SK-N-MC (cell line): ENCODE measurements at places on chromosomes 3 and 15.

DNA sequence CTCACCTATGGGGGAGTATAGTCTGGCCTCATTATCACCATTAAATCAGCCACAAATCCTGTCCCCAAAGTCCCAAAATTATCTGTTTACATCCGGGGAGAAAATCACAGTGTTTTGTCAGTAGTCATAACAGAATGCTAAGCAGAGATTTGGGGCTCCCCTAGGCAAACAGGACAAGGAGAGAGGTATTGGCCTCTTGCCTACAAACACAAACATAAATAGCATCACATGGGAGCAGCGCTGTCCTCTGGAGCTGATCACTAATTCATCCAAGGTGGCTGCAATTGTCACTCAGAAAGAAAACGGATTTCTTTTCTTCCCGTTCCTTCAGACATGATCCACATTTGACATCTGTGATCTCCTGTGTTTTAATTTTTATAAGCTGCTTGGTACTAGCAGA, 1028.1 kb downstream of the NTRK3 start:
- DNase-seq: no peak

DNA sequence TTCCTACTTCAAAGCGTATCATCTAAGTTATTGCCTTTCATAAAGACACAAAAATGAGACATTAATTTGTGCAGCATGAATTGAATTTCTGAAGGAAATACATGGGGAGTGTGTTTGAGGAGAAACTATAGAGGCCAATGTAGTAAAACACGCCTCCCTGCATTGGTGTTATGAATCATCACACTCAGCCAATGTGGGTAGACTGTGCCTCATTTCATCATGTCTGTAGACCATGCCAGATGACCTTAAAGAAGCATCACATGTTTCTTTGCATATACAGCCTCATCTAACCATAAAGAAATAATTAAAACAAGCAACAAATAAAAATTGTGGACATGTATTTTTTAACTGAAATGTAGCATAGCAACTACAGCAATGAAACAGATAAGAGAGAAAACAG, 486.0 kb upstream of the ADAMTS9 start:
- DNase-seq: no peak

DNA sequence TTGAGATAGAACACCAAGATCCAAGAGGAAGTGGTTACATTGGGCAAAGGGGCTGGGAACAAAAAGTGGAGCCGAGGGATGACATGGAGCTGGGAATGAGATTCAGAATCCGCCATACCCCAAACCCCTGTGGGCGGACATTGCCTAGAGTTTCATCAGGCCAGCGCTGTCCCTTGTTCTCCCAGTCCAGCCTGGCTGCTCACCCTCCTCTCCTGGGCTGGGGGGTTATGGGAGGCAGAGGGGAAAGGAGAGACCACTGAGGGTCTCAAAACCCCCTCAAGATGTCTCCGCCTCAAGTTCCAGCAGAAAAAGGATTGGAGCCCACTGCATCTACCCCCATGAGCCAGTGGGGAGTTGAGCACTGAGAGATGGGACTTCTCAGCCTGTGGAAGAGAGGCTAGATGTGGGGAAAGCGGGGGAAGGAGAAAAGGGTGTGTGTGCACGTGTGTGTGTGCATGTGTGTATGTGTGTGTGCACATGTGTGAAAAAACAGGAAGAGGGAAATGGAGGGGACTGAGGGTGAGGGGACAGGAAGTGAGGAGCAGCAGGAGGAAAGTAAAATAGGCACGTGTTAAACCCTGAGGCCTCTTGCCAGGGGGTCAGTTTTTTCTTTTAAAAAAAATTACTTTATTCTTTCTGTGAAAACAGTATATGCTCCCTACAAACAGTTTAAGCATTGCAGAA, 14.3 kb downstream of the GRM2 start:
- DNase-seq: no peak

- no peak for DNase-seq
Measured at GRCh38 chr3:151906751-151907150, 33.3 kb downstream of the SUCNR1 start.

- DNase-seq: no peak
Measured at GRCh38 chr15:80880086-80880485, 100.9 kb downstream of the CEMIP start.

DNA sequence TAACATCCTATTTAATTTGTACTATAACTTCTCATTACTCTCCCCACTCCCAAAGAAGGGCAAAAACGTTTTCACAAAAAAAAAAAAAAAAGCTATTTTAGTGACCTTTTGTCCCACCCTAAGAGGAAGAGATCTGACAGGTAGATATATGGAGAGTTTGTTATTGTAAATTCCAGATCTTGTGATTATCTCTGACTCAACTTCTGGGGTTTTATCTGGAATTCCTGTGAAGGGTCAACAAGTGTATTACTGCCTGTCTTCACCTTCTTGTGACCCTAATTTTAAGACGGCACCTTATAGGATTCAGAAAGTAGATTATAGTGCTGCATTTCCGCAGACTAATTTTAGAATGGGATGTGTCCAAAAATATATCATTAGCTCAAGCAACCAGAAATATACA, 205.9 kb upstream of the CDIN1 start:
- no peak for DNase-seq

- peak; percentile 60 for DNase-seq
Measured at GRCh38 chr3:116939091-116939490, 229.5 kb downstream of the TUSC7 start.

DNA sequence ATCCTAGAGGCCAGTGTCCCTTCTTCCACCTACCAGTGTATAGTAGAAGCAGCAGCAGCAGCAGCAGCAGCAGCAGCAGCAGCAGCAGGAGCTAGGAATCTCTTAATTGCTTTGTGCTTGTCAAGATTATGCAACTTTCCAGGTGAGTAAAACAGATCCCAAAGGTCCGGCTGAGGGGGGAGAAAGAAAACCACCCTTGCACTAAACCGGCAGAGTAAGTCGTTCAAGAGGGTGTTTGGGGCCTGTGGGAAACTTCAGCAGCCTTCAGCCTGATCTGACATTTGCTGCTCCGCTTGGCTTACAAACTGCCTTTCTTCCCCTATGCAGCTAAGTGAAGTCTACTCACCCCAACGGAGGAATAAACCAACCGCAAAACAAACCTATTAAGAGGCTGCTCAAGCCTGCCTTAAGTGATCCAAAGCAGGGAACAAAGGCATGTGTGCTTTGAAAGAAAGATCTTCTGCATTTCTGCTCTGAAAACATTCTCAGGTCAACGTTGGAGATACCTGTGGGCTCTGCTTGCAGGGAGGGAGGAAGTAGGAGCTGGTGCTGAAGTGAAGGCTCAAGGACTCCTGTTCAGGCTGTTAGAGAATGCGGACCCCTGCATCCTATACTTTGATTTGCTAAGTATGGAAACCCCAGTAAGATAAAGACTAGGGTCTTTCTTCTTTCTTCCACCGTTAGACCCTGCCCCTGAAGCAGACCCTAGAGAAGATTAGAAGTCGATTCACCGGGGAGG, 35.7 kb upstream of the DLG1 start:
- DNase-seq: no peak

DNA sequence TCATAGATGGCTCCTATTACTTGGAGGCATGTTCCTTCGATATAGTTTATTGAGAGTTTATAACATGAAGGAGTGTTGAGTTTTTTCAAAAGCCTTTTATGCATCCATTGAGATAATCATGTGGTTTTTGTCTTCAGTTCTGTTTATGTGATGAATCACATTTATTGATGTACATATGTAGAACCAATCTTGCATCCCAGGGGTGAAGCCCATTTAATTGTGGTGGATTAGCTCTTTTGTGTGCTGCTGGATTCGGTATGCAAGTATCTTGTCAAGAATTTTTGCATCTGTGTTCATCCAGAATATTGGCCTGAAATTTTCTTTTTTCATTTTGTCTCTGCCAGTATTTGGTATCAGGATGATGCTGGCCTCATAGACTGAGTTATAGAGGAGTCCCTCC, 81.0 kb downstream of the NAALADL2 start:
- DNase-seq: no peak

DNA sequence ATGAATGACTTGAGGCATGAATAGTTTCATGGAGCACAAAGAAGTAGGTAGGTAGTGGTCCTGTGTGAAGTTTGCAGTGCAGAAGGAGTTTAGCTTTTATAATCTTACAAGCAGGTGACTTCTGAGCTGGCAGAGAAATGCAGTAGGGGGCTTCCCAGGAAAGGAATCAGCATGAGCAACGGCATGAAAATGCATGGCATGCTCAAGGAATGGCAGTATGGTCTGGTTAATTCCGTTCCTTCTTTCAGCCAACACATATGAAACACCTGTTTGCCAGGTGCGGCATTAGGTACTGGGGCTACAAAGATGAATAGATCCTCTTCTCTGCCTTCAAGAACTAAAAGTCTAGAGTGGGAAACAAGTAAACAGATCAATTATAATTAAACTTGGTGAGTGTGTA, 138.0 kb upstream of the BHLHE40 start:
- no peak for DNase-seq

DNA sequence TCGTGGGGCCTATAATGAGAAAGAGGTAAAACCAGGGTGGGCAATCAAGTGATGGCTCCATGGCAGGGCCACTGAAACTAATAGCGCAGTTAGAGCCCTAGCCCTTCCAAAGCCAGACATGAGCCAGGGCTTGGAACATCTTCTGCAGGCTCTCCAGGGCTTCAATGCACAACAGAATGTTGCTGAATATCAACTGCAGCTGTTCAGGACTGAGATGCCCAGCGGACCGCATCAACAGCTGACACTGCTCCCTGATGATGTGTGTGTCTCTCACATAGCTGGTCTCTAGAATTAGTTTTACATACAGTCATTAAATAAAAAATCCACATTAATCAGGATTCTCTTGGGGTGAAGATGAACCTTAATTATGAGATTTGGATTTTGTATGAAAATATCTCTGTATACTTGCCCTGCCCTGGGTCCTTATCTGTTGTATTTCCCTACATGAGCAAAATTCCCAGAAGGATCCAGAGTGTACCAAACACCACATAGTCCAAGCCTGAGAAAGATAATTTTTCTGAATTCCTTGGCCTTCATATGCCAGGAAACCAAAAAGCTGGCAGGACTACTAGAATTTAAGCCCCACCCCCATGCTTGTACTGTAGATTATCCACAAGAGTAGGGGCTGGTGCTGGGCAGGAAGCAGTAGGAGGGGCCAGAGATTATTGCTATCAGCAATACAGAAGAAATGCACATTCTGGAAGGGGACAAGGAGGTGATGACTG, 7.7 kb upstream of the GOLGB1 start:
- no peak for DNase-seq

- DNase-seq: no peak
Measured at GRCh38 chr3:72135636-72136035, 350.7 kb upstream of the PROK2 start.

GRCh38 chr3:113193719-113194118, 17.6 kb upstream of the BOC start:
- DNase-seq: no peak
